ENCODE measurements at places on chromosomes 6 and 20.

GRCh38 chr6:155262655-155263054 is 1.2 kb upstream of the CLDN20 start:
- DNase-seq, result no peak

DNA sequence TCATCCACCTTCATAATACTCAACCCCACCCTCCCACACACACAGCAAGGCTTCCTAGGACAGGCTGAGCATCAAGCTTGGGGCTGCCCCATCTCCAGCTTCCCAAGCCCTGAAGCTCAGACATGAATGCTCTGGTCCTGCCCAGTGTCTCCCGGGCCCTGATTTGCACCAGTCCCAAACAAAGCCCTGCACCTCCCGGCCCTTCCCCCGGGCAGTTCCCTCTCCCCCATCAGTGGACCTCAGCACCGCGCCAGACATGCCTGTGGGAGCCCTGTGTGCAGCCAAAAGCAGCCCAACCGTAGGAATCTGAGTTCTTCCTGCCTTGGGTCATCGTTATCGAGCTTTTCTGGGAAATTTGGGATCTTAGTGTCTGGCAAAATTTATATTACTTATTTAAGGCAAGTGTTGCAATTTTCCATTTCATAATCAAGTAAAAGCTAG is 63.5 kb downstream of the THBS2 start:
- DNase-seq, result peak; percentile 73

GRCh38 chr6:139703780-139704179 is 329.3 kb upstream of the CITED2 start:
- DNase-seq, result no peak

- peak; percentile 100 for DNase-seq
Measured at GRCh38 chr6:161038229-161039031, 46.9 kb downstream of the MAP3K4 start.

GRCh38 chr20:63073738-63074065 is 66.9 kb upstream of the BHLHE23 start:
- DNase-seq, result no peak

DNA sequence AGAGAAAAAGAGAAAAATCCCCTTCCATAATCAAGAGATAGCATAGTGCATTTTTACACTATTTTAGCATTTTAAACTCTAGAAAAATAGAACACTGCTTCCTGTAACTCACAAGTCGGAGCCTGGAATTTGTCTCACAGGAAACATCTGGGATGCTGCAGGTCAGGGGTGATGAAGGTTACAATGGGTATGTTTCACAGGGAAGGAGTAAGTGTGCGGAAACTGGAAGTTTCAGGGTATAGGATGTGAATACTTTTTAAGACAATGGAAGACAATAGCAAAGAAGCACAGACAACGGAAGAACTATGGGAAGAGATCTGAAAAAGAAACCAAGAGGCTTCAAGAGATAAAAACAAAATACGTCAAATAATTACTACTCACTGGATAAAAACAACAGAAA is 361.0 kb upstream of the MARCKS start:
- DNase-seq, result no peak

GRCh38 chr20:32509639-32510066 is 75.5 kb downstream of the NOL4L start:
- peak; percentile 26 for DNase-seq

GRCh38 chr20:32037929-32038328 is 14.1 kb upstream of the HCK start:
- DNase-seq, result no peak

DNA sequence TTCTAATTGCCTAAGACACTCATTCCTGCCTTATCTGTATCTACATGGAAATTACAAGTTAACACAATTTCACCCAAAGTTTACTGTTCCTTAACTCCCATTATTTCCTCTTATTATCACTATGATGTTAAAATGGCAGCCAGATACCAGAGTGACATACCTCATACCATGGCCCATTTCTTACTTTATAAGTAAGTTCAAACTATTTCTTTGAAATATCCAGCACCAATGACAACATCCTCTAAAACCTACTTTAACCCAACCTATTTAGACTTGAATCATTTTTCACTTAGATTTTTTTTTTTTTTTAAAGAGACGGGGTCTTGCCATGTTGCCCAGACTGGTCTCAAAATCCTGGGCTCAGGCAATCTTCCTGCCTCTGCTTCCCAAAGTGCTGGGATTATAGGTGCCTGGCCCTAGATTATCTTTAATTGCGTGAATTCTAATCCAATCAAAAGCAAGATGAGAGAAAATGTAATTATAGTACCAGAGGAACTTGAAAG is 10.0 kb downstream of the REV3L start:
- DNase-seq, result no peak

Measured in kidney glomerular epithelial cell (primary cell).